ENCODE measurements at places on chromosomes 1 and 21. TPM values are rescaled to one million over a fixed set of nuclear protein-coding genes. Genes with fewer than 3 reads are reported as not detected.

DNA sequence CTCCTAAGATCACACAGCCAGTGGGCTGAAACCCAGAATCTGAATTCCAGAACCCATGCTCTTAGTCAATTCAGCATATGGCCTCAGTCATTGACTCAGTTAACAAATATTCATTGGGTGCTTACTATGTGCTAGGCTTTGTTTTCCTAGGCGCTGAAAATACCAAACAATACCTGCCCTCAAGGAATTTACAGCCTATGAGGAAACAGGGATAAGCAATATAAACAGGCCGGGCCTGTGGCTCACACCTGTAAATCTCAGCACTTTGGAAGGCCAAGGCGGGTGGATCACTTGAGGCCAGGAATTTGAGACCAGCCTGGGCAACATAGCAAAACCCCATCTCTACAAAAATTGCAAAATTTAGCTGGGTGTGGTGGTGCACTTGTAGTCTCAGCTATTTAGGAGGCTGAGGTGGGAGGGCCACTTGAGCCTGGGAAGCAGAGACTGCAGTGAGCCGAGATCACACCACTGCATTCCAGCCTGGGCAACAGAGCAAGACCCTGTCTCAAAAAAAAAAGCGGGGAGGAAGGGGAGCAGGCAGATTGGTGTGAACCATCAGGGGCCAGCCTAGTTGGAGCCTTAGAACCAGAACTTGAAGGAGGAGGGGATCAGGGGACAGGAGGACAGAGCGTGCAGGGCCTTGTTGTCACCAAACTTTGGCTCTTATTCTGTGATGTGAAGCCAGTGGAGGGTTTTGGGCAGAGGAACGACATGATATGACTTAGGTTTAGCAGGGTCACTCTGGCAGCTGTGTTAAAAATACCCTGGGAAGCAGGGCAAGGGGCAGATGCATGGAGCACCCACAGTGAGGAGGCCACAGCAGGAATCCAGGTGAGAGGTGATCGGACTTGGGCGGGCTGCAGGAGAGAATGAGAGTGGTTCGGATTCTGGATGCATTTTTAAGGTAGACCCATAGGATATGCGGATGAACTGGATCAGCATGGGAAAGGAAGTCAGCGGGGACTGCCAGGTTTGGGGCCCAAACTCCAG is 5.8 kb downstream of the TINAGL1 start:
- H3K4me3 ChIP-seq, result no peak overlapping the region
- no peak overlapping the region for H3K27ac ChIP-seq
- H3K27me3 ChIP-seq, result no peaks in the 10 kb centered on the region
- peak; percentile 6 for DNase-seq
- H3K36me3 ChIP-seq, result no peaks in the 10 kb centered on the region

Gene OR6N1
- not detected for total RNA-seq

Gene AKNAD1
- 8.1 TPM for total RNA-seq

GRCh38 chr1:17170571-17170970 is 34.4 kb upstream of the PADI1 start:
- no peak for DNase-seq
- H3K4me3 ChIP-seq, result no peak overlapping the region
- no peaks in the 10 kb centered on the region for H3K4me1 ChIP-seq
- H3K27me3 ChIP-seq, result no peaks in the 10 kb centered on the region

- no peak overlapping the region for H3K27ac ChIP-seq
- no peaks in the 10 kb centered on the region for H3K4me1 ChIP-seq
- DNase-seq, result no peak
- H3K4me3 ChIP-seq, result no peak overlapping the region
- H3K36me3 ChIP-seq, result no peaks in the 10 kb centered on the region
Observed at GRCh38 chr1:58629031-58629462, 52.0 kb upstream of the TACSTD2 start.

DNA sequence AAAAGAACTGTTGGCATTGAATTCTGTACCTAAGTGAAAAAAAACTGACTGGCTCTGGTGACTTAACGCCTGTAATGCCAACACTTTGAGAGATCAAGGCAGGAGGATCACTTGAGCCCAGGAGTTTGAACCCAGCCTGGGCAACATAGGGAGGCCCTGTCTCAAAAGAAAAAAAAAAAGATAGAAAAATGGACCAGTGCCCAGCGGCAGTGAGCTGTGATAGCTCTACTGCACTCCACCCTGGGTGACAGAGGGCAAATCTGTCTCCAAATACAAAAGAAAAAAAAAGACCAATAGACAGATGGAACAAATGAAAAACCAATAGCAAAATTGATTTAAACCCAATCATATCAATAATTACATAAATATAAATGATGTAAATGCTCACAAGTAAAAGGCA is 674 bp upstream of the AKR7A3 start:
- no peaks in the 10 kb centered on the region for H3K27me3 ChIP-seq
- no peak overlapping the region for H3K4me3 ChIP-seq
- no peaks in the 10 kb centered on the region for H3K4me1 ChIP-seq
- DNase-seq, result no peak
- H3K27ac ChIP-seq, result no peak overlapping the region

GRCh38 chr21:21156397-21156796 is 158.2 kb downstream of the NCAM2 start:
- no peaks in the 10 kb centered on the region for H3K36me3 ChIP-seq
- H3K27ac ChIP-seq, result no peak overlapping the region
- no peak for DNase-seq
- no peaks in the 10 kb centered on the region for H3K4me1 ChIP-seq

- peak; percentile 45 for DNase-seq
- H3K27ac ChIP-seq, result no peak overlapping the region
- H3K4me1 ChIP-seq, result peaks cover 9% of the 10 kb centered on the region
- no peaks in the 10 kb centered on the region for H3K36me3 ChIP-seq
- no peaks in the 10 kb centered on the region for H3K27me3 ChIP-seq
Observed at GRCh38 chr1:151953409-151954094, 40.1 kb downstream of the S100A10 start.

DNA sequence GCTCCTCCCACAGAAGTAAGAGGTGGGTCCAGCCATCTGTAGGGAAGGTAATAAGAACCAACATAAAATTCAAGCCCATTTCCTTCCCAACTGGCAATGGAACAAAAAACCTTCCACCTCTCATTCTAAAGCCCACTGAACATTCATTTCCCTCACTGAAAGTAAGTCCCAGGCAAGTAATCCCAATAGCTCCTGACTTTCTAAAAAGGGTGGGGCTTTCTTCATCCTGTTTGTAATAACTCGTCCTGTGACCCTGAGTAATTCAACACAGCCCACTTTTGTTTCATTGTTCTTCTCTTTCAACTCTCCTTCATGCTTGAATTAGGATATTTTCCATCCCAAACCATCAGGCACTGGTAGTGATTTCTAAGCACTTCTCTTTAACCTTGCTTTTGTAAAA is 74.9 kb downstream of the DAB1 start:
- no peaks in the 10 kb centered on the region for H3K27me3 ChIP-seq
- H3K27ac ChIP-seq, result no peak overlapping the region
- H3K4me1 ChIP-seq, result no peaks in the 10 kb centered on the region
- DNase-seq, result no peak
- no peak overlapping the region for H3K4me3 ChIP-seq
- H3K36me3 ChIP-seq, result no peaks in the 10 kb centered on the region

GRCh38 chr1:160247053-160247452 is 15.3 kb downstream of the DCAF8 start:
- DNase-seq, result no peak
- peaks cover 15% of the 10 kb centered on the region for H3K4me1 ChIP-seq
- no peak overlapping the region for H3K27ac ChIP-seq
- H3K36me3 ChIP-seq, result no peaks in the 10 kb centered on the region

DNA sequence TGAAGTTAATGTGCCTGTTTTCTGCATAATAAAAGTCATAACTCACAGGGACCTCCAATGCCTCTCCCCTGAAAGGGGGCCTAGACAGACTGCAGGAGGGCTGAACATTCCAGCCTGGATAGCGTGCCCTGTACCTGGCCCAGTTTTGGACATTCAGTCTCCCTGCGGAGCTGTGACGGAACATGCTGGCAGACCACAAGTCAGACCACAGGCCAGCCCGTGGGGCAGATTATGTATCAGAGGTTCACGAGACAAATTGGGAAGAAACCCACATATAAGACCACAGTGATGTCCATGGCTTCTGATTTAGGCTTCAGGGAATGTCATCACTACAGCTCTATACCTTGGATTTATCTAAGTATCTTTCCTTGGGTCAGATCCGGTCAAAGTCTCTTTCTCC is 151.5 kb upstream of the POU3F1 start:
- no peaks in the 10 kb centered on the region for H3K27me3 ChIP-seq
- no peak overlapping the region for H3K27ac ChIP-seq
- no peak overlapping the region for H3K4me3 ChIP-seq
- no peak for DNase-seq
- H3K36me3 ChIP-seq, result no peaks in the 10 kb centered on the region

DNA sequence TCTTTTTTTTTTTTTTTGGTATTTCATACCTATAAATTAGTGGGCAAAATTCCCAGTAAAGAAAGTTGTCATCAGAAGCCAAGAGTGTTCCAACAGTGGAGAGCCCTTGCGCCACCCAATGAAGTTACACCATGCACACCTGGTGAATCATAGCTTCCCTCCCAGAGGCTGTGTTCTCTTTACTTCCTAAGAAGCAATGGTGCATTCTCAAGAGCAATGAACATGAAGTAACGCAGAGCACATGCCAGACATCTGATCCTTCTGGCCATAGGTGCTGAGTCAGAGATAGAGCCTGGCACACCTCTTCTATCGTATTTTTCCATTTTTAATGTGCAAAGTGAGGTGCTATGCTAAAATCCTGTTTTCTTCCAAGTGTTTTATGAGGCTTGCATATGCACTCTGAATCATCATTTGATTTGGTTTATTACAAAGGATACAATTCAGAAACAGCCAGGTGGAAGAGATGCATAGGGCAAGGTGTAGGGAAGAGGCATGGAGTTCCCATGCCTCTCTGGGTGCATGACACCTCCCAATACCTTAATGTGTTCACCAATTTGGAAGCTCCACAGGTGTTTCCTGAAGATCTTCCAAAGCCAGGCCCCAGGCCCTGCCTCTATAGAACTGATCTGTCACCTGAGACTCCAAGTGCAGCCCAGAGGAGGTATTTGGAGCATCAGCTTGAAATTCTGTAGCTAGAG is 408.0 kb downstream of the SIPA1L2 start:
- H3K27ac ChIP-seq, result no peak overlapping the region
- H3K4me1 ChIP-seq, result peaks cover 5% of the 10 kb centered on the region
- no peak overlapping the region for H3K4me3 ChIP-seq

Gene DPYD
- 14.7 TPM for total RNA-seq

GRCh38 chr1:234490793-234491479 is 12.0 kb upstream of the TARBP1 start:
- no peak overlapping the region for H3K27ac ChIP-seq
- DNase-seq, result no peak
- peaks cover 6% of the 10 kb centered on the region for H3K4me1 ChIP-seq
- H3K4me3 ChIP-seq, result no peak overlapping the region

GRCh38 chr1:63703701-63704107 is 70.1 kb upstream of the ROR1 start:
- no peak overlapping the region for H3K27ac ChIP-seq
- H3K4me1 ChIP-seq, result no peaks in the 10 kb centered on the region
- DNase-seq, result no peak
- no peaks in the 10 kb centered on the region for H3K27me3 ChIP-seq

Data from testis (tissue), 5 donors.